ENCODE measurements at places on chromosomes 13 and 19.

- DNase-seq = no peak
Observed at GRCh38 chr13:40508127-40508526, 158.3 kb downstream of the FOXO1 start.

GRCh38 chr19:35403116-35403760, 32.4 kb downstream of the GPR42 start:
- DNase-seq = no peak

- no peak for DNase-seq
Observed at GRCh38 chr13:20699715-20700114, 3.8 kb upstream of the IL17D start.

DNA sequence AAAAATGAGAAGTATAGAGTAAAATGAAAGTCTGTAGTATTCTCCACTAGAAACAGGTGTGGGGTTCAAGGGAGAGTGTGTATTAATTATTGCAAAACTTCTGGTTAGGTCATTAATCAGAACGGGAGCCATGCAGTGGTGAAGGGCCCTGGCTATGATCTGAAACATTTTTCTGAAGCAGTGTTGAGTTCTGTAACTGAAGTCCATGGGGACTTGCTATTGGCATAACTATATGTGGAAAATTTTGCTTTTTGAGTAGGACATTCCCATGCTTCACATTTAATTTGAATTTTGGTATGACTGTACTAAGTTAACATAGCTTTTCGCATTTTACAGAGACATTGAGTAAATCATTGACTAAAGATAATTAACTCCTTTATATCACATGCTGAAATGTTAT, 67.5 kb downstream of the LRCH1 start:
- DNase-seq = no peak

- no peak for DNase-seq
Observed at GRCh38 chr13:53112522-53112921, 83.9 kb downstream of the OLFM4 start.

- peak; percentile 83 for DNase-seq
Observed at GRCh38 chr19:55632463-55632834, 8.1 kb upstream of the ZNF784 start.

DNA sequence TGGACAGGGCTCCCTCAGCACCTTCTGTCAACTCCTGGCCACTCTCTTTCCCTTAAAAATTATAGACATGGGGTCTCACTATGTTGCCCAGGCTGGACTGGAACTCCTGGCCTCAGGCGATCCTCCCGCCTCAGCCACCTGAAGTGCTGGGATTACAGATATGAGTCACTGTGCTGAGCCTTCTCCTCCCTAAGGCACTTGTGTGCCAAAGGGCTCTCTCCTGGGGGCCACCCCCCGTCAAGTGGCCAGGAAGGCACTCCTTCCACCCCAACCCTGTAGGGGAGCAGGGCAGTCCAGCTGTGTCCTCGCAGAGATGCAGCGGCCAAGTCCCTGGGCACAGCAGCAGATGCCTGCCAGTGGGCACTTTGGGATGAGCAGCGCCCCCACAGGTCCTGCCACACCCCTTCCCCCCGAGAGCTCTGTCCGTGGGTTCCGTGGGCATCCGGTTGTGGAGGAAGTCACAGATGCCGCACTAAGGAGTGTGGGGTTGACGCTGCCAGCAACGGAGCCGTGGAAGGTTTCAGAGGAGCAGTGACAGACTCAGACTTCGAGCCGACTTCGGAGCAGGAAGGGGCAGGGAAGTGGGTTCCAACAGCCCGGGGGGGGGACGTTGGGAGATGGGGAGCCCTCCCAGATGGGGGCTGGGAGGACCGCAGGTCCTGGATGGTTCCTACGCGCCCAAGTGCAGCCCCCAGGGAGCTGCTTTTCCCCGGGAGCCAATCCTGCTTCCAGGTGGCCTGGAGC, 3.3 kb upstream of the UQCR11 start:
- DNase-seq = peak; percentile 27

GRCh38 chr19:42942187-42942789, 5.3 kb upstream of the PSG7 start:
- DNase-seq = no peak

DNA sequence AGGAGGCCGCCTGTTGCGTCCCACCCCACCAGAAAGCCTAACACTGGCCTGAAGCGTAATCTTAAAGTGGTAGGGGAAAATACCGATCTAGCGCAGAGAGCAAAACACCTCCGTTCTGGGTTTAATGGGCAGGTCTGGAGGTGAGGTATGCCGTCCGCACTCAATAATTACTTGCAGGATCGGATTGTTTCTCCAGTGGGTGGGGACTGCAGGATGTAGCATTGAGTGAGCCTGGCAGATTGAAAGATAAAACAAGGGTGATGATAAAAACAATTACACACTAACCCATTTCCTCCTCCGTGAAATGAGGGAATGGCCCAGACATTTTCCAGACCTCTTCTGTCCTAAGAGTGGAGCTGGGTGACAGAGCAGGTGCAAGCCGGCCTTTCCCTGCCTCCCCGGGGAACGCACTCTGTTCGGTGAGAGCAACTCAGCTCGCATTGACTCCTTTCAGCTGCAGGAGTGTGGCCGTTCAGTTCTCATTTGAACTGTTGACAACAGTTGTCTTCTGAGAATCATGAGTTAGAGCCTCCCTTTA, 110.2 kb upstream of the DOCK9 start:
- peak; percentile 11 for DNase-seq

- no peak for DNase-seq
Observed at GRCh38 chr13:32023096-32023495, 8.5 kb upstream of the FRY start.

- no peak for DNase-seq
Observed at GRCh38 chr19:10817291-10818038, 18.5 kb downstream of the TMED1 start.

- DNase-seq = no peak
Observed at GRCh38 chr13:113748862-113749451, 10.1 kb upstream of the TMEM255B start.

DNA sequence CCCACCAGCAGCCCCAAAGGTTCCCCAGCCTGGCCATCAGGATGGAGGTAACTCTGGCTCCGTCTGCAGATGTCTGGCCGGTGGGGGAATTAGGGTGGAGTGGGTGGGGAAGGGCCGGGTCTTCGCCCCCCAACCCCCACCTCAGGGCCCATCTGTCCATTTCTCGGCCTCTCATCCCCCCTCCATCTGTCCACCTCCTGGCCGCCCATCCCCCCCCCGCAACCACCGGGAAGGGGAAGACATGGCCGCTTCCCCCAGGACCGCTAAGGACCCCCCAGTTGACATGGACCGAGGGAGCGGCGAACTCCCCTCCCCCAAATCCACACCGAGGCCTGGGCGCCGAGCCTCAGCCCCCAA, 793 bp downstream of the LRFN1 start:
- no peak for DNase-seq

DNA sequence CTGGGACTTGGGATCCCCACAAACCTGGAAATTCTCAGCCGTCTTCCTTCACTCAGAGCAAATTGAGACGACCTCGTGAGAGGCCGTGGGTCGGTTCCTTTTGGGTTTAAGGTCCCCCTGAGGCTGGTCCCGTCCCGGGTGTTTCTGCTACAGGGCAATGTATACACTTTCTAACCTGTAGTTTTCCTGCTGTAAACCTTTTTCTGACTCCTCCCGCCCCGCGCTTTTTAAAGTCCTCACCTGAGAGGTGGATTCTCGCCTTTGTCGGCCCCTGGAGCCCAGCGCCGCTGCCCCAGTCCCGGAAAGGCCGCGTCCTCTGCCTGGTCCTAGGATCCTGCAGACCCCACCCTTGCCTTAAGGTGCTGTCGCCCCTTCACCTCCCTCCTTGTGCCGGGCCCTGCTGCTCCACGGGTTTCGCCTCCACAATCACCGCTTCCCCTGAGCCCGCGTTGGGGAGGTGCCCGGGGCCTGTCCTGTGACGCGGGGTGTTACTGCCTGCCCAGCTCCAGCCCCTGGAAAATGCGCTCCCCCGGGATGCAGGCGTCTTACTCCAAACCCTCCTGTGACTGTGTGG, 391 bp downstream of the ZNF761 start:
- peak; percentile 9 for DNase-seq

Data from activated T-cell treated with anti-CD3 and anti-CD28 coated beads for 24 hours (primary cell).